ENCODE measurements at places on chromosomes 12 and 14.

- no peak for DNase-seq
These were observed 107.5 kb upstream of the PDE3A start for GRCh38 chr12:20260851-20261250.

- DNase-seq: no peak
These were observed 50.4 kb downstream of the GXYLT1 start for GRCh38 chr12:42094277-42094676.

- DNase-seq: no peak
These were observed 9.7 kb upstream of the HCAR1 start for GRCh38 chr12:122740351-122740750.

GRCh38 chr14:52951681-52952554 lies 1.1 kb upstream of the FERMT2 start:
- no peak for DNase-seq

DNA sequence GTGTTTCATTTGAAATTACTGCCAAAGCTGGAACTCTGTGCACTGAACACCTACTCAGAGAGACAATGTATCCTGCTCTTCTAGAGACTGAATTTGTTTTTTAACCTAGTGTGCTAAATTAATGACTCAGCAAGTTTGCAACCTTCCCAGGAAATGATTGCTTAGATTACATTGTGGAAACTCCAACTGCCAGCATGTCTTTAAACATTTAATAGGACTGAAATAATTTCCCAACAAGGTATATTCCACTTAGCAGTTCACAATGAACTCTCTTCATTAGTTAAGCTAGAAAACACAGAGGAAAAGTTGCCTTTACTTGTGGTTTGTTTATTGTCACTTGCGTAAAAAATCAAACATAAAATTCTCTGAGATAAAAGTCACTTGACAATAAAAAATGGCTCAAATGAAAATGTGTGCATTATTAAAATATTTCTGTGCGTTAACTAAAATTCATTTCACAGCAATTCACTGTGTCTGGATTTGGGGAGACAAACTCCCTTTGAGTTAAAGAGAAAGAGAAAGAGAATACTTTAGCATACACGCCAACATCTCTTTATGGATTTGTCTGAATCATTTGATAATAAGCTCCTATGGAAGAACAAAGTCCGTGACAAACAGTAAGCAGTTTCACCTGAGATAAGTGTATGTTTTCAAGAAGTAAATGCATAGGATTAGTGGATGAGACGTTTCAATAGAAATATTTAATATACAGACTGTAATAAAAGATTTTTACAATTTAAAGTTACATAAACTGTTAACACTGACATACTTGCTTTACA lies 284.0 kb downstream of the PRKD1 start:
- DNase-seq: no peak

DNA sequence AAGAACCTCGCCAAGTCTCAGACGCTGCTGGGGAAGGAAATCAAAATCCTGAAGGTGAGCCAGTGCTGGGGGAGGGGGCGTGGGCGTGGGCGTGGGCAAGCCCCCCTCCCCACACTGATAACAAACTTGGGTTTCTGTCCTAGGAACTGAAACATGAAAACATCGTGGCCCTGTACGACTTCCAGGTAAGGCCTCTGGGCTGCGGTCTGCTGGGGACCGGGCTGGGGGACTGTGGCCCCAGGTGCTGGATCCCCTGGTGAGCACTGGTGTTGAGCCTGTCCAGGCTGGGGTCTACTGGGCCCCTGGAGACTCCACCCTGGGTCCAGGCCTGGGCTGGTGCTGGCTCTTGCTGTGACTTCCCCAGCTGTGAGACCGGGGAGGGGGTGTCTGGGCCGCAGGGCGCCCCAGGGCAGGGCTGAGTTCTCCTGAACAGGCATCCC lies 1.2 kb downstream of the ULK1 start:
- DNase-seq: no peak

GRCh38 chr12:14936224-14936861 lies 2.0 kb downstream of the ERP27 start:
- no peak for DNase-seq

DNA sequence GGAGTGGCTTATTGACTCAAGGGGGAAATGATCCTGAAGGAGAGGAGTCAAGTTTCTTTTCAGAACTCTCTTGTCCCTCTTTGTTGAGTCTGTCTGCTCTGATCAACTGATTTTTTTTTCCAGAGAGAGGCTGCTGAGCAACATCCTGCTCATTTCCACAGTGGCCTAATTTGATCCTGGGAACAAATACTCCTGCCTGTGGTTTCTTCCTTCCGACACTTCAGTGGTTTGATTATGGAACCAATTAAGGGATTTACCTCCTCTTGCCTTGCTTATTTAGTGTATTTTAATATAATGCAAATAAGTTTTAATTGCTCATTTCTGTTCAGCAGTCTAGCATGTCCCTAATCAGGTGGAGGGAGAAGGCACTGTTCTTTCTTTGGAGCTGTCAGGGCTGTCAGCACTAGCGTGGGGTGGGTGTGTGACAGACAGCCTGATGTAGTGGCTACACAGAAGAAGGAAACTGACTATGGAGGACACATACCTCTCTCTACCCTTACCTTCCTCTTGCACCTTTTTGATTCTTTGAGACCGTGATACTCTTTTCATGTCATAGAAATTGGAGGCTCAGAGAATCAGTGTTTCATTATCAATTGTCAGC lies 344.9 kb upstream of the STXBP6 start:
- no peak for DNase-seq

- DNase-seq: no peak
These were observed 97.8 kb downstream of the SCARB1 start for GRCh38 chr12:124765581-124766489.

DNA sequence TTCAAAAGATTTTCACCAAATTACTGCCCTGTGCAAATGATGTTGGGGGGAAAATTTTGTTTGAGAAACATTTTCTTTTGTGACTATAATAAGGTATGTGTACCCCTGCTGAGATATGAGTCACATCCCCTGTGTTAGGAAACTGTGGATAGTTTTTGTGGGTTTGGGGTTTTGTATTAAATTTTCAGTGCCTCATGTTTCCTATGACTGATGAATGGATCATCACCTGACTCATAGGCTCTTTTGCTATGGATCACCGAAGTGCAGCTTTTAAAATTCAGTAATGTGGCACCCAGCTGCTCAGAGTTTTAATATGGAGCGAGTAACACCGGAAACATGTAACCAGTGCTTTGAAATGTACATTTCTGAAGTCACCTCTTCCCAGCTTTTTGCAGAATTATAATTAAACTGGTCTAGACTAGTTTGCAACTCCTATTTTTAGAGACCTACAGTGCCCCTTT lies 167.4 kb upstream of the HMGA2 start:
- DNase-seq: no peak

- no peak for DNase-seq
These were observed 233.0 kb downstream of the RGS6 start for GRCh38 chr14:72165229-72165698.

DNA sequence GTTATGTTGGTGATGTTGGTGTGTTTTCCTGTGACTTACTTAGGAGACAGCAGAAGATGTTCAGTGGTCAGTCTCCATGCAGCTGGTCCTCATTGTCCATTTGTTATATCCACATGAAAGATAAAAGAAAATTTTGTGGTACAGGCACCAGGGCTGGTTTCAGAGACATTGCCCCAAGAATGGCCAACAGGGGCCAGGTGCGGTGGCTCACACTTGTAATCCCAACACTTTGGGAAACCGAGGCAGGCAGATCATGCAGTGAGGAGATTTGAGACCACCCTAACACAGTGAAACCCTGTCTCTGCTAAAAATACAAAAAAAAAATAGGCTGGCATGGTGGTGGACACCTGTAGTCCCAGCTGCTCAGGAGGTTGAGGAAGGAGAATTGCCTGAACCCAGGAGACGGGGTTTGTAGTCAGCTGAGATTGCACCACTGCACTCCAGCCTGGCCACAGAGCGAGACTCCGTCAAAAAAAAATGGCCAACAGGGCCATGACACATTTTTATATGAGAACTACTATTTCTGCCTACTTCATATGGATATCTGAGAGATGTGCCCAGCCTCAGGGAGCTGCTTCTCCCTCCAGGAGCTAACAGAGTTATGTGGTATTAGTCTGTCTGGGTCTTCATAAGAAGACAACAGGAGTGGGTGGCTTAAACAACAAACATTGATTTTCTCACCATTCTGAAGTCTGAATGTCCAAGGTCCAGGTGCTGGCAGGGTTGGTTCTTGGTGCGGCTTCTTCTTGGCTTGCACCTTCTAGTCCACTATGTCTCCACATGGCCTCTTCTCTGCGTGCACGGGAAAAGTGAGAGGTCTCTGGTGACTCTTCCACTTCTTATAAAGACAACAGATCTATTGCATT lies 821.7 kb downstream of the TMEM121 start:
- no peak for DNase-seq

- no peak for DNase-seq
These were observed 202.3 kb upstream of the SLC38A2 start for GRCh38 chr12:46574847-46575246.

DNA sequence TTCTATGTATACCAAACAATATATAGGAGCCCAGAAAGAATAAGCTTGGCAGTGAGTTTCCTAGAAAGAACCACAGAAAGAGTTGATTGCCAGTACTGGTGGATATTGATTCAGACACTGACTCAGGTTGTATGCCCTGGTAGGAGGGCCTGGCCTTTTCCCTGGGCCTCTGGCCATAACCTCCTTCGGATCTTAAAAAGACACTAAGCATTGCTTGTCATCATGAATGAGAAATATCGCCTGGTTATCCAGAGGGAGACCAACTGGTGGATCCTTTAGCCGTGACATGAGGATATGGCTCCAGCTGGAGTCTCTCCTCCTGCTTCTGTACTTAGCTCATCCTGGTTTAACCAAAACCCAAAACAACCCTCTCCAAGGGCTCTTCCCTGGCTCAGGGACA lies 231.5 kb downstream of the MSRB3 start:
- no peak for DNase-seq

DNA sequence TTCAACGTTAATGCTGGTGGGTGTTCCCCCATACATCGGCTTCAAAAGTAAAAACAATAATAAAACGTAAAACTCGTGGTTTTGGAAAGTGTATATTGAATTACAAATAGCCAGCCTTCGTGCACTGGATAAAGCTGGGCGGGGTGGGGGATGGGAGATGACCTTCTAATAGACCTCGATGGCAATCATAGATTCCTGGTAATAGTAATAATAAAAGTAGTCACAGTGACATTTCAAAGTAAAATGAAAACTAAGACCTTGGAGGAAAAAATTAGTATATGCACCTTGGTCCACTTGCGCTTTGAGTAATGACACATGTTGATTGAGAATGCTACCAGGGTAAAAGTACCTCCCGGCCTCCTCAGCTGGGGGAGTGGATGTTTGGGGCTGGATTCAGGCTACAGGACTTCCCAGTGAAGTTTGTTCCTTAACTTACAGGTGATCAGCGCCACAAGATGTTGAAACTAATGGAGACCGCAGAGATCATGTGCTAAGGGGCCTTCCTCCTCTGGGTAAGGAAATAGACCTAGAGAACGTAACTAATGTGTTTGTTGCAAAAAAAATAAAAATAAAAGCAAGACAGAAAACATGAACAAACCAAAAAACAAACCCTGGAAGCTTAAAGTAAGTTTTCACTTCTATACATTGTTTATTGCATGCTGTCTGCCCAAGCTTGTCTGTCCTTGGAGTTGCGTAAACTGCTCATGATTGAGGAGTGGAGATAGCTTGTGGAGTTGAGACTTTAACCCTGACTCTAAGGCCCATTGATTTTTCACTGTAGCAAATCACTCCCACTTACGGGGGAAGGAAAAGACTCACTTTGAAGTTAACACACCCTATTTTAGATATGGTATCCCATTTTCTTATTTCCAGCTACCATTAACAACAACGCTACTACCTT lies 907 bp upstream of the LRIG3 start:
- DNase-seq: no peak

- DNase-seq: no peak
These were observed 133.4 kb downstream of the CEP83 start for GRCh38 chr12:94326234-94326633.

DNA sequence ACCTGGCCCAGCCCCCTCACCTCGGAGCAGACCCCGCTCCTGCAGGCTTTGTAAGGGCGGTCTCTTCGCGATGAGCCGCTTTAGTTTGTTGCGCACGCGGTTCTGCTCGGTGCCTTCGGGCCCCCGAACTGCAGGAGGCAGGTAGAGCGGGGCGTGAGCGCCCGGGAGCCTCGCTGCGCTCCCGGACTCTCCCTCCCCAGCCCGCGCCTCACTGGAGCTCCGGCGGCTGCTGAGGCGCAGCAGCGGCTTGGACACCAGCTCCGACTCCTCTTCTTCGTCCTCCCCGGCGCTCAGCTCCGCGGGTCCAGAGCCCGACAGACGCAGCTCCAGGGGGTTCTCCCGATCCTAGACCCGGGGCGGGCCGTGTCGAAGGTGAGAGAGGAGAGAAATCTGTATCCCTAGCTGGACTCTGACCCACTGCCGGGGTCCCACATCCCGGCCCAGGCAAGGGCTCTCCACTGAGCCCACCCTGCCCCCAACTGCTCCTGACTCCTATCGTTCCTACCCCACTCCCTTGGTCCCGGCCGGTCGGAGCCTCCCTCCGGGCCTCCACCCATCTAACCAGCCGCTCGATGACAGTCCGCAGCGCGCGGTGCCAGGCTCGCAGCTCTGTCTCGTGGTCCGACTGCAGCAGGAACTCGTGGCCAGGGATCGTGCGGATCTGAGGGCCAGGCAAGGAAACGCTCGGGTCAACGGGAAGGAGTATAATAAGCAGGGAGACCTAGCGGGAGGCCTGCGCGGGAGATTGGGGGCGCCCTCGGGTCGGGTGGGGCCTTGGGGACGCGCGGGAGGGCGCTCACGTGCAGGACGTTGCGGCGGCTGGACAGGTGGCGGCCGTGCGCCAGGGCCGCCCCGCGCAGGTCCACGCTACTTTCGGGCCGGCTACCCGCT lies 4.2 kb downstream of the ARHGAP9 start:
- DNase-seq: no peak

- DNase-seq: no peak
These were observed 130.4 kb downstream of the DAAM1 start for GRCh38 chr14:59318908-59319307.

DNA sequence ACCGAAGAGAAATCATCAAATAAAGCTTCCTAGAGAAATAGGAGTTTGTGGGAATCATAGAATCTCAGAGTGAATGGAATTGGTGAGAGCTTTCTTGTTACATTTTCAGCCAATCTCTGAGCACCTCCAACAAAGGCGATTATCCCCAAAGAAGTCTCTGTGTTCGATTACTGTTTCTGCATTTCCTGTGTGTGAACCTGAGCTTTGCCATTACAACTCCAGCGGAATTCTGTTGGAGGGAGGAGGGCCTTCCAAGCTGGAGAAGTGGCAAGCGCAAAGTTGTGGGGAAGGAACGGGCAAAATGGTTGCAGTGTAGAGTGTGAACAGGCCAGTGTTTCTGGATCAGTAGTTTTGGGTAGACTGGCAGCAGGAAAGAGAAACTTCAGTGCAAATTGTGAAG lies 23.1 kb downstream of the TMEM117 start:
- no peak for DNase-seq

- DNase-seq: no peak
These were observed 18.1 kb downstream of the PPM1H start for GRCh38 chr12:62916632-62917425.

- no peak for DNase-seq
These were observed 14.2 kb downstream of the CABP1 start for GRCh38 chr12:120654656-120655055.

DNA sequence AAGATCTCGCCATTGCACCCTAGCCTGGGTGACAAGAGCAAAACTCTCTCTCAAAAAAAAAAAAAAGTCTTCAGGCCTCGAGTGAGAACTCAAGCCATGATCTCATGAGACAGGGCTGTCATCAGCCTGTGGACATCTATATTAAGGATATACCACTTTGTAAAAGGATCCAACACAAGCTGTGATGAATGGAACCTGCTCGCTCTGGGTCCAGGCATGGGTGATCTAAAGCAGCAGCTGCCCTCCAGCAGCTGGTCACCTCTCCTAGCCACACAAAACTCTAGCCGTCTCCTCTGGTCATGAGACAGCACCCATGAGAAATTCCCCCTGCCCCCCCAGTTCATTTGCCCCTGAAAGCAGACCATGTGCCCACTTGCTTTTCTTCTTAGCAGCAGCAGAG lies 19.1 kb upstream of the DGLUCY start:
- DNase-seq: no peak

All from stimulated activated CD8-positive, alpha-beta memory T cell treated with anti-CD3 and anti-CD28 coated beads, Interleukin-15, amount 100 ng/mL, for 4 hours (primary cell).